Progenitor cell of endocrine pancreas (in vitro differentiated cells): ENCODE measurements at places on chromosomes 6 and 20.

DNA sequence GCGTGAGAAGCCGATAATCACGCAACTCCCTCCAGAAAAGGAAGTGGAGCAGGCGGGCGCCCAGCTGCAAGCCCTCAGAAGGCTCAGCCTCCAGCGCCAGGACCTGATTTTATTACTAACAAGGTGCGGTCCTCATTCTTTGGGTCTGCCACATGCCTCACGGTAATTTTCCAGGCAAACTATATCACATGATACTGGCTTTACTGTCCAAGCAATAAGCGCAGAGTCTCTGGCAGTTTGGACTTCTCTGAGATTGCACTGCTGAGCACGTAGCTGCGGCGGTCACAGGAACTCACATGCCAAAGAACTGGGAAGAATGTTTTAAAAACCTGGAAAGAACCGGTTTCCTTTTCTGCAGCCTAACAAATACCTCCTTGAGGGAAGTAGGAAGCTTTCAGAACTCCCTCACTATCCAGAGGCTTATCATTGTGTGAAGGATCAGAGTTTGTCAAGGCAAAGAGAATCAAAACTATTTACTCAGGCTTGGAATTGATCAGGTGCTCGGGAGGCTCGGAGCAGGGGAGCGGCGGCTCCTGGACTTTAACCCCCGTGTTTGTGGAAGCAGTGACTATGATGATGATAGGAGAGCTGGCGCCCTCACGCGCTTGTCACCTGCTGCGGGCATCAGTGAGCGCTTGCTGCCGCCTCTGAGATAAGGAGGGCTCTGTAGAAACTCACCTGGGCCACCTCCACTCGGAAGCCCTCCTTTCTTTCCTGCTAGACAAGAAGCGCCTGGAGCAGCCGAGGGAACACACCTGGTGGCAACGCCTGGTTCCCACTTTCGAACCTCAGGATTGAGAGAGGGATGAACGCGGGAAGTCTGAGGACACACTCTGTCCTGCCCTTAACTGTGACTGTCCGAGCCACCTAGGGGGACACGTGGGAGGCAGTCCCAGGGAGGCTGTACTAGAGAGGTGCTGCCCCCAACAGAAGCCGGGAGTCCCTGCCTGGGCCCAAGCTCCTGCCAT is 27.2 kb upstream of the SYNJ2 start:
- peak; percentile 56 for DNase-seq

GRCh38 chr6:131768964-131769363 is 38.9 kb upstream of the ENPP1 start:
- DNase-seq, result no peak

DNA sequence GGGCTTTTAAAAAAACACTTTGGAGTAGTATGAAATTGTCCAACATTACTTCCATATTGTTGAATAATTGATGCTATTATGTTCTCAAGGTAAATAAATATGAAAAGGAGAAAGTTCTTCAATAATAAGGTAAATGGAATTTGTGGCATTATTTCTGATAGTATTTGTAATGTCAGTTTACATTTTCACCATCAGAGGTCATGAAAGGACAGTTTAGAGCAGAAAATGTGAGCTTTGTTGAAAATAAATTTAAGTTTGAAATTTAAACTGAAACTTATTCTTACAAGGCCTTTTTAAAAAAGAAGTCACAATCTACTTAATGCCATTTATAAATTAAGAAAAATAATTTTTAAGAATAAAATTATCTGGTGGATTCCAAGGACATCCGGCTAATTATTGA is 15.8 kb upstream of the CEP162 start:
- no peak for DNase-seq

DNA sequence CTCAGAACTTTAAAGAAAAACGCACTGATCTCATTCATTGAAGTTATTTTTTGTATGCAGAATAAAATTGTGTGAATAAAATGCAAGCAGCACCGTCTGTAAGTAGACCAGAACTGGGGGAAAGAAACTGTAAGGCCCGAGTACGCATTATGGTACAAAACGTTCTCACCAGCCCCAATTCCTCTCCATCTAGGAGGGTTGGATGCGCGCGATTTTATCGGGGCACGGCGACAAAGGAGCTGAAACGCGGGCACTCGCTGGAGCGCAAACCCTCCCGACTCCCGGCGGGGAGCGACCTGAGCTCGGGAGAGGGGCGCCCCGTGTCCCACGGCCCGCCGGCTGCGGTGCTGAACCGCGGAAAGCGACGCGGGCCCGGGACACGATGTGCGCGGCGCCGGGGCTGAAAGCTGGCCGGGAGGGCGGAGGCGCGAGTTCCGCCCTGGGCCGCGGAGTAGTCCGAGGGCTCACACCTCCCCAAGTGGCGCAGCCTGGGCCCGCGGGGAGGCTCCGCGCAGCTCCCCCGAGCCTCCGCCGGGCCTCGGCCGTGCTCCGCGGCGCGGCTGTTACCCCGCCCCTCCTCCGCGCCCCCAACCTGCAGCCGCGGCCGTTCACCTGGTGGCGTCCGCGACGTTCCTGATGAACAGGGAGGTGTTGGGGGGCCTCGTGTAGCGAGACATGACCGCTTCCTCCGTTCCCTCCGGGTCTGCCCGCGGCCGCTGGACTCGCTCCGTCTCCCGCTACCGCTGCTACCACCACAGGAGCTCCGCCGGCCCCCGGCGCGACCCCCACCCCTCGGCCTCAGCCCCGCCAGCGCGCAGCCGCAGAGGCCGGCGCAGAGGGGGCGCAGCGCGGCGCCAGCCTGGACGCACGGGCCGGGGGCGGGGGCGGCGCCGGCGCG is at the start of gene SRSF12:
Gene SRSF12 (minus strand): TSS at position 861 of the 898 bp plus-strand sequence. CDS start 184 bp downstream, at position 677.
- DNase-seq, result peak; percentile 55

GRCh38 chr6:67802771-67803170 is 832.3 kb upstream of the ADGRB3 start:
- no peak for DNase-seq

DNA sequence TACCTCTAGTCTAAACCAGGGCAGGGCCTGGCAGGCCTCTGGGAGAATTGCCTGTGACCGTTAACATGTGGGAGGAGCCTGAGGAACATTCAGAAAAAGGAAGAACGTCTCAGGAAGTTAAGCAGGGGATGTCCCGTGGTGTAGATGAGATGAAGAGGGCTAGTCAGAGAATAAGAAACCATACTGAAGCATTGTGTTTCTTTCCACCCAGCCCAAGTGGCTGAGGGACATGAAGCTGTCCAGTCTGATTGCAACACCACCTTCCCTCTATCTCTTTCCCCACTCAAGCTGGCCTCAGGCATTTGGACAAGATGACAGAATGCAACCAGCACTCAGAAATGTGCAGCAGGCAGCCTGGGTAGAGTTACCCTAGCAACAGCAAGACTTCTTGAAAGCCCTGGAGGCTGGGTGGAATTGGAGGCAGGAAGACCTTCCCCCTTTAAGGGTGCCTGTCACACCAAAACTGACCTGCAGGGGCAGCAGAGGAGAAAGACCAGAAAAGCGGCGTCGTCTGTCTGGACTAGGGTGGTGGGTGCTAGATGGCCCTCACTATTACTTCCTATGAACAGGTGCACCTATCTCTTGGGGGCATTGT is 186.1 kb downstream of the UNC5CL start:
- DNase-seq, result no peak

- DNase-seq, result no peak
Measured at GRCh38 chr6:1787894-1788293, 178.2 kb downstream of the FOXC1 start.

GRCh38 chr6:52546192-52546591 is 30.7 kb downstream of the TRAM2 start:
- no peak for DNase-seq

- DNase-seq, result peak; percentile 9
Measured at GRCh38 chr20:63967330-63968135, 2.2 kb downstream of the ZNF512B start.

DNA sequence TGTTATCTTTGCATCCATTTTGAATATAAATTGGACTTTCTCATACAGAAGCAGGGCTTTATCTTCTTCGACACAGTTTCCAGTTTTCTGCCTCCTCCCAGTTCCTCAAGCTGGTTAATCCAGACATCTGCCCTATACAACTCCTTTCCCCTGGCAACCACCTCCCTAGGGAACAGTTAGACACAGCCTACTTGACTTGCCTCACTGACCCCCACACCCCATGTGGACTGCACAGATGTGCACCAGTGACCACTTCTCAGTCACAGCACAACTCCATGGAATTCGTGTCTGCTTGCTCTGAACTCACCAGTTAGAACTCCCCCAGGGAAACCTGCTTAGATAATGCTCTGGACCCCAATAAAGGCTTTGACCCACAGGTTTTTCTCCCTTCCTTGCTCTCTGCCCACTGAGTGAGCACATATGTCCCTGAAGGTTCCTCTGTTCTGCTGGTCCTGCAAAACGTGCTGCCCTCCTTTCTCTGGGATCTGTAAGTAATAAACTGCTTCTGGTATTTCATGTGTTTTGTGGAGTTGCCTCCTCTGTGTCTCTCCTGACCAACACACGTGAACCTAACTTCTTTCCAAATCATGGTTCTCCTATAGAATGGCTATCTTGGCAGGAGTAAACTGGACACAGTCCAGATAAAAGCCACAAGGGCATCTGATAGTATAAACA is 351.2 kb downstream of the CD83 start:
- DNase-seq, result no peak

GRCh38 chr20:62735331-62735821 is 26.7 kb downstream of the NTSR1 start:
- no peak for DNase-seq

- DNase-seq, result no peak
Measured at GRCh38 chr6:158285656-158286021, 26.6 kb upstream of the TULP4 start.

DNA sequence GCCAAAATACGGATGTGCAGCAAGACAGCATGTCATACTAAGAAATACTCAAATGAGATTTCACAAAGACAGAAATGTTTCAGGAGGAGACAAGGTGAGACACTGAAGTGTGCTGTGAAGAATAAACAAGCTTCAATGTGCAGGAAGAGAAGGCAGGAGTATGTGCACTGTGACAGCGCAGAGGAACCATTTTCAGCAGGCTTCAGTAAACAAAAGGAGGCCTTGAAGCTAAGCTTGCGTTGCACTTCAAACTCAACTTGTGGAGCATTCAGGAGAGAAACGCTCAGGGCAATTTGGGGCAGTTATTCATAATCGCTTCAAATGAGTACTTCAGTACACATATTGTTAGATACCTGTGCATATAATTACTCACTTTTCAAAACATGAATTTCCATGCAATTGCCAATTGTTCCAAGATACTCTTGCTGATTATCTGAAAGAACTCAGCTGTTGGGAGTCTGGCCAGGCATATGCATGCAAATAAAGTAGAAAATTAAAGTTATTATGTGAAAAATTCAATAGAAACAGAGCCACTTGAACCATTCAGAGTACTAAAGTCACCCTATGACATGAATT is 234.2 kb upstream of the OPRM1 start:
- DNase-seq, result no peak

GRCh38 chr6:146345598-146345997 is 198.0 kb upstream of the RAB32 start:
- no peak for DNase-seq

- no peak for DNase-seq
Measured at GRCh38 chr6:119138906-119139541, 60.6 kb upstream of the FAM184A start.

GRCh38 chr6:46356543-46356942 is 134.7 kb downstream of the RCAN2 start:
- no peak for DNase-seq

DNA sequence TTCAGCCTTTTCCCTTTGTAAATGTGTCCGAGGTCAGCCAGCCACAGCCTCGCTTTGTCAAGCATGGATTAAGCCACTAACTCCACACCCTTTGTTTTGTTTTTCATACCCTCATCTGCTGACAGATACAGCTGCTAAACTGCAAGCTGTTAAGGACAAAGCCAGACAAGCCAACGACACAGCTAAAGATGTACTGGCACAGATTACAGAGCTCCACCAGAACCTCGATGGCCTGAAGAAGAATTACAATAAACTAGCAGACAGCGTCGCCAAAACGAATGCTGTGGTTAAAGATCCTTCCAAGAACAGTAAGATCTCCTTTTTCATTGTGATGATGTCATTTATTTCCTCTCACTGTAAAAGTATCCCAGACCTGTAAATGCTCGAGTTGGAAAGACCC is 269.3 kb downstream of the ARHGAP18 start:
- DNase-seq, result no peak

DNA sequence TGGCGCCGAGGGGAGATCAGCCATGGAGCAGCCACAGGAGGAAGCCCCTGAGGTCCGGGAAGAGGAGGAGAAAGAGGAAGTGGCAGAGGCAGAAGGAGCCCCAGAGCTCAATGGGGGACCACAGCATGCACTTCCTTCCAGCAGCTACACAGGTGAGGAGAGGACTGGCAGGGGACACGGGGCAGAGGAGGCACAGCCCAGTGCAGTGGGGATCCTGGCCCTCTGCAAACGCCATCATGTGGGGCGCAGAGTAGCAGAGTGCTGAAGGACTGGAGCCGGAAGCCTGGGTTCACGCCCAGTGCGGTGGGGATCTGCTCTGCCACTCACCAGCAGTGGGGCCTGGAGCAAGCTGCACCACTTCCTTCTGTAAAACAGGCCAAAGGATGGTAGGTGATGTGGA is 41.1 kb upstream of the FANCE start:
- no peak for DNase-seq

DNA sequence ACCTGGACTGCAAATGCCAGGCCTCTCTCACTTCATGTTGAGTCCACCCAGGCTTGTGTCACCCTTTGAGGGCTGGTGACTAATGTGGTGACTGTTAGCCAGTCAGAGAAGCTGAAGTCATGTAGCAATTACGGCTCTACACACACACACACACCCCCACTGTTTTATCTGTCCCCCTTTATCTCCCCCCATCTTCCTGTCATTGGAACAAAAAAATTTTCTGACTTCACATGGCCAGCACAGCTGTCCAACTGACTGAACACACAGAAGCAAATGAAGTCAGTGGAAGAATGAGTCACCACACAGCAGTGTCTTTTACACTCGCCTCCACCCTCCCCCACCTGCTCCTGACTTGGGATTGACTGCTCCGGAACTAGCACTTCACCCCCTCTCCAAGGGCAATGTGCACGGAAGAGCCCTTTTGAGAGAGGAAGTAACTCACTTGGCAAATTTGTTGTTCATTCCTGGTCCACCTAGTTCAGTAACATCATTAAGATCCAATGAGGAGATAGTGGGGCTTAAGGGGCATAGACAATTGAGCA is 198.0 kb downstream of the RNF144B start:
- no peak for DNase-seq

DNA sequence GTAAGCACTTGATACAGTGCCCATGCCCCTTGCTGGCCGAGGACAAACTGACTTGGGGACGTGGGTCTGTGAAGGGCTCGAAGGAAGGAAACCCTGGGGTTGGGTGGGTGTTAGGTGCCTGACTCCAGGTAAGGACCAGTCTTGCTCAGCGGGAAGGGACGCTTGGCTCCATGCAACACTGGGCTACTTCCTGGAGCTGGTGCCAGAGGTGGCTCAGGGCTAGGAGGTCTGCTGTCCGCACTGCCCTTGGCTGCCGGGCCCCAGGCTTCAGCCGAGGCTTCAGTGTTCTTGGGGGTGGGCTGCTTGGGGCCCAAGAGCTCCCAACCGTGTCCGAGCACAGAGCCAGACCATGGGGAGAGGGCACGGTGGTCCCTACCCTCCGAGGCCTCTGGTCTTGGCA is 5.3 kb downstream of the GATA5 start:
- no peak for DNase-seq

- no peak for DNase-seq
Measured at GRCh38 chr6:36576578-36576977, 17.6 kb upstream of the SRSF3 start.
